Adrenal gland (tissue), 19 donors: ENCODE measurements at places on chromosomes 16 and 17.

- H3K4me1 ChIP-seq = peaks cover 36% of the 10 kb centered on the region
- no peaks in the 10 kb centered on the region for H3K27me3 ChIP-seq
- no peaks in the 10 kb centered on the region for H3K36me3 ChIP-seq
These were observed 711 bp upstream of the CANT1 start for GRCh38 chr17:79010304-79010646.

DNA sequence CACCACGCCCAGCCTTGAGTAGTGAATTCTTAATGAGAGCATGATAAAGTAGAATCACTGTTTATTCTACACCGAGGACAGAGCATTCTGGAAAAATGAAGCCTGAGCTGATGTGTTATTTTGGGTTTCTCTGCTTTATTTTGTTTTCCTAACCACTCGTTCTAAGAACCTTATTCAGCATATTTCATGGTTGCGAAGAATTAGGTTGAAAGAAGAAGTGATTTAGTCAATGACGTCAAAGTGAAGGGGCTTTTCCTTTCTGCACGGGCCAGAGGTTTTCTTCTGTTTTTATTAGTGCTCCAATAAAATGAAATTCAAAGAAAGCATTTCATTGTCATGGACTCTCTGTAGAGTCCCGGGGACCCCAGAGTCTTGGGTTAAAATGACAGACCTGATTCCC is 178.5 kb downstream of the MAF start:
- no peak overlapping the region for H3K4me3 ChIP-seq
- no peak for DNase-seq
- no peaks in the 10 kb centered on the region for H3K27me3 ChIP-seq
- H3K4me1 ChIP-seq = no peaks in the 10 kb centered on the region
- no peaks in the 10 kb centered on the region for H3K36me3 ChIP-seq
- no peak overlapping the region for H3K27ac ChIP-seq

DNA sequence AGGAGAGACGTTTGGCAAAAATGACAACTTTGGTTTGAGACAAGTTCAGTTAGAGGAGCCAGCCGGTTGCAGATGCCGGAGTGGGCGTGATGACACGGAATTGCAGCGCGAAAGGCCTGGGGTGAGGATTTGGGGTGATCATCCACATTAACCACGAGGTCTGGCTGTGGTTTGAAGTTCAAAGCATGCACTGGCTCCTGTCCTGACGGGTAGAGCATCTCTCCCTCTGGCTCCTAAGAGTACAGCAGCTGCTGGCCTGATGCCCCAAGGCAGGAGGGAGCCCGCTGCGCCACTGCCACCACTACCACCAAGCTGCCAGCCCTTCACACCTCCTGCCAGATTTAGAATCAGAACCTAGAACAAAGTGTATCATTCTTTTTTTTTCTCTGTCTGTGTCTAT is 3.7 kb downstream of the RHBDL3 start:
- H3K4me1 ChIP-seq = peaks cover 6% of the 10 kb centered on the region
- no peak overlapping the region for H3K4me3 ChIP-seq
- DNase-seq = peak; percentile 45
- no peaks in the 10 kb centered on the region for H3K36me3 ChIP-seq

- no peaks in the 10 kb centered on the region for H3K36me3 ChIP-seq
- peak; percentile 68 for DNase-seq
- no peaks in the 10 kb centered on the region for H3K27me3 ChIP-seq
- H3K27ac ChIP-seq = peak within 1 kb of the TSS; percentile 89
- peak within 1 kb of the TSS; percentile 63 for H3K4me3 ChIP-seq
These were observed at the start of gene LGALS3BP for GRCh38 chr17:78979780-78980623. Gene LGALS3BP (minus strand): TSS chr17:78979923. CDS start chr17:78977191, 2,732 bp downstream.

DNA sequence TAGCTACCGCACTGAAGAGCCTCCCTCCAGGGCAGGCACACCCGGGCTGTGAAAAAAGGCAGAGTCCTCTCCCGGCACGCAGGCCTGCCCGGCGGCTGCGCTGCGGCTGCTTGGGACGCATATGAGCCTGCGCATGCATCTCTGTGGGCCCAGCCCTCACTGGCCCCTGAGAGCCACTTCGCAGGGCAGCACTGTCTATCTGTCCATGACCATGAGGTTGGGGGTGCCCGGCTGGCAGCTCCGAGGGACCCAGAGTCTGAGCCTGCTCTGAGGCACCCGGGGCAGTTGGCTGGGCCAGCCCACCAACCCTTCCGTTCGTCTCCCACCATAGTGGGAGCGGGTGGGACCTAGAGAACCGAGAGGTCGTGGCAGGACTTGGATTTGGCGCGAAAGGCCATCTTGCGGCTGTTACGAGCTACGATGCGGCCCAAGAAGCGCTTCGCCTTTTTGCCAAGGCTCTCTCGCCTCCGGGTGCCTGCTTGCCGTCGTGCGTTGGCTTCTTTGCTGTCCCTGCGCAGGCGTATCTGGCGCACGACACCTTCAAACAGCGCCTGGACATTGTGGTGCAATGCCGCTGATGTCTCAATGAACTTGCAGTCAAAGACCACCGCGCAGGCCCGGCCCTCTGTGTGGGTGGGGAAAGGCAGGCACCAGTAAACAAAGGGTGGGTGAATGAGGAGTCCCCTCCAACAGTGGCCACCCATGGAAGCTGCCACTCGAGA is 3.2 kb upstream of the CDH16 start:
- H3K4me3 ChIP-seq = no peak overlapping the region
- no peak overlapping the region for H3K27ac ChIP-seq
- DNase-seq = no peak
- peaks cover 23% of the 10 kb centered on the region for H3K4me1 ChIP-seq

- H3K4me1 ChIP-seq = peaks cover 18% of the 10 kb centered on the region
- no peaks in the 10 kb centered on the region for H3K27me3 ChIP-seq
- no peak overlapping the region for H3K4me3 ChIP-seq
- no peaks in the 10 kb centered on the region for H3K36me3 ChIP-seq
- H3K27ac ChIP-seq = no peak overlapping the region
These were observed 234.9 kb upstream of the CIBAR2 start for GRCh38 chr16:85347213-85347591.

GRCh38 chr17:34739386-34739785 is 160.0 kb downstream of the TMEM132E start:
- no peaks in the 10 kb centered on the region for H3K36me3 ChIP-seq
- H3K27ac ChIP-seq = no peak overlapping the region
- DNase-seq = no peak

GRCh38 chr16:80759419-80760162 is 44.8 kb downstream of the CDYL2 start:
- H3K27me3 ChIP-seq = no peaks in the 10 kb centered on the region
- DNase-seq = no peak
- no peak overlapping the region for H3K4me3 ChIP-seq
- no peak overlapping the region for H3K27ac ChIP-seq

DNA sequence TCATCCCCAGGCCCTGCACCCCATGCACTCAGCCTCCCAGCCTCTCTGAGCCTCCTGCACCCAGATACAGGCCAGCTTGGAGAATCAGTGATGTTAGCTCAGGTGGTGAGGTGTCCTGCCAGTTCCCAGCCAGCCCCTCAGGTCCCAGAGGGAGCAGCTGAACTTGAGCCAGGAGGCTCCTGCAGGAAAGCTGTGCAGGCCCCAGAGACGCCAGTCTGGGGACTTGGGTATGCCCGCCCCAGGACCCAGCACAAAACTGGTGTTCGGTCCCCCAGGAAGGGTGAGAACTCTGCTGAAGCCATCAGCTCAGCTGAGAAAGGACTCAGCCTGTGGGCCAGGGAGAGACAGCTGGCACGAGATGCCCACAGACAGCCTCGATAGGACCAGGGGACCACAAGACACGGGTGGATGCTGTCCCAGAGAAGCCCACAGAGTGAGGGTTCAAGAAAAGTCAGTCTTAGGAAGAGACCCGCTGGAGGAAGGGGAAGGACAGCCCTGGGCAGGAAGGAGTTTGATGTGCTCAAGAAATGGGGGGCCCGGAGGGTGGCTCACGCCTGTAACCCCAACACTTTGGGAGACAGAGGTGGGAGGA is 11.0 kb downstream of the ENDOV start:
- H3K4me3 ChIP-seq = no peak overlapping the region
- no peak overlapping the region for H3K27ac ChIP-seq
- no peak for DNase-seq
- no peaks in the 10 kb centered on the region for H3K36me3 ChIP-seq
- peaks cover 4% of the 10 kb centered on the region for H3K4me1 ChIP-seq
- H3K27me3 ChIP-seq = no peaks in the 10 kb centered on the region

- H3K27me3 ChIP-seq = no peaks in the 10 kb centered on the region
- peaks cover 12% of the 10 kb centered on the region for H3K4me1 ChIP-seq
- no peak overlapping the region for H3K27ac ChIP-seq
- H3K4me3 ChIP-seq = peak overlapping the region; percentile 23
- no peak for DNase-seq
- H3K36me3 ChIP-seq = no peaks in the 10 kb centered on the region
These were observed 890 bp upstream of the CLDN7 start for GRCh38 chr17:7262935-7263800.

DNA sequence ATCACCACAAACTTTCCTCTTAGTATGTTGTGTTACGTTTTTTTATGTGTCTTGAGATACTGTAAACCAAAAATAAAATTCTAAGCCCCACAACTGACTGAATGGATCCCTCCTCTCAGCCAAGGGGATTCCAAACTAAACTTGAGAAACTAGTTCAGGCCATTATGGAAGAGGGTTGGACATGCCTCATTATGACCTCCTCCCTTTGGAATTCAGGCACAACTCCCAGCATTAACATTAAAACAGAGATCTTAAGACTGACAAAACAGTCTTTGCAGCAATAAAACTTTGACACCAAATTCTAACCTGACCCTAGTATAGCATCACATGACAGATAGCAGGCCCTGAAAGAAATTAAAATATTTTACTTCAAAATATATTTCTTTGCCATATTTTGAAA is 51.1 kb upstream of the SLC47A1 start:
- no peak for DNase-seq
- H3K27me3 ChIP-seq = no peaks in the 10 kb centered on the region
- H3K36me3 ChIP-seq = no peaks in the 10 kb centered on the region
- peaks cover 6% of the 10 kb centered on the region for H3K4me1 ChIP-seq

DNA sequence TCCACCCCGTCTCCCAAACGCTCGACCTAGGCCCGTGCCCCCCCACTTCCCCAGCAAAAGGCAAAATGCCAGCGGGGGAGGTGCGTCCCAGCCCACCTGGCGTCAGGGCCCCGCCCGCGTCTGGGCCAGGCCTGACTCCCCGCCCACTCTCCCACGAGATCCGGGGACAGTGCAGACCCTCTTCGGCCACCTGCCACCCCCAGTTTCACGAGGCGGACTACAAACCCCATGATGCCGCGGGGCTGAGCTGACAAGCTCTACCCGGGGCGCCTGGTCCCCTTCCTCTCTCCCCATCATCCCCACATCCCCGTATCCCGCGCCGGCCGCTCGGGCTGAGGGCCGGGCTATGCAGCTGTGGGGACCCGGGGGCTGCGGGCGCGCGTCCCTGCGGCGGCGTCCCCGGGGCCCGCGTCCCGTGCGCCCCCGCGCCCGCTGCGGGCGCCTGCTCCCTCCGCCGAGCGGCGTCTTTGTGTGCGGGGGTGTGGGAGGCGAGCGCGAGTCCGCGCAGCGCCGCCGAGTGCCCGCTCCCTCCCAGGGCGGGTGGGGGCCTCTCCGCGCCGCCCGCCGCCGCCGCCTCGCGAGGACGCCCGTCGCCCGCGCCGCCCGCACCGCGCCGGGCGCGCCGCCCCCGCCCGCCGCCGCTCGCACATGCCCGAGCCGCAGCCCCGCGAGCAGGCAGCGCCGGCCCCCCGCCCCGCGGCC is at the start of gene ANKRD13B:
TSS of gene ANKRD13B (plus strand) at position 283 of the 702 bp plus-strand sequence. CDS start 490 bp downstream, outside the sequence.
- peak within 1 kb of the TSS; percentile 48 for H3K27ac ChIP-seq
- H3K36me3 ChIP-seq = no peaks in the 10 kb centered on the region
- no peaks in the 10 kb centered on the region for H3K27me3 ChIP-seq
- H3K4me3 ChIP-seq = peak within 1 kb of the TSS; percentile 34

GRCh38 chr17:72465191-72466024 is 344.6 kb downstream of the SOX9 start:
- no peak overlapping the region for H3K27ac ChIP-seq
- DNase-seq = no peak
- no peaks in the 10 kb centered on the region for H3K27me3 ChIP-seq
- H3K4me3 ChIP-seq = no peak overlapping the region
- no peaks in the 10 kb centered on the region for H3K36me3 ChIP-seq
- H3K4me1 ChIP-seq = no peaks in the 10 kb centered on the region

DNA sequence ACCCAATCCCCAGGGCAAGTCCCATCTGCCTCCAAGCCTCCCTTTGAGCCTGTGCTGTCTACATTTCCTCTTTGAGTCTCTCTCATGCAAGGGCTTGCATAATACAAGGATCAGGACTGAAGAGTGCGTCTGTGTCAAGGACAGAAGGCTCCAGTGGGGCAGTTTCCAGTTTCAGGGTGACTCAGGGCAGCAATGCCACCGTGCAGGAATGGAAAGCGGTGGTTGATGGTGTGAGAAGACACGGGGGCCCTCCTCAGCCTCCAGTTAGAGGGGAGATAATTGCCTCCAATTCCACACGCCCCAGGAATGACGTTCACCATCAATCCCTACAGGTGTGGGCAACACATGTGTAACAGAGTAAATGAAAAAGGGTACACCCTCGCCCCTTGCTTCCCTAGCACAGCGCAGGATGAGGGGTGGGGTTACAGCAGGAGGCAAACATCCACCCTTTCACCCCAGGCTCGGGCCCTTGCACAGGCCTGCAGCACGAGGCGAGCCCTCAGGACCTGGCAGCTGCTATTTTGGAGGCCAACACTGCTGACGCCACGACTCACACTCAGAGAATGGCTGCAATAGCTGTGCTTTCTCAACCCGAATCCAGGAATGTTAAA is 24.8 kb upstream of the SLC25A19 start:
- peak overlapping the region; percentile 82 for H3K27ac ChIP-seq
- H3K4me1 ChIP-seq = peaks cover 24% of the 10 kb centered on the region
- no peaks in the 10 kb centered on the region for H3K36me3 ChIP-seq

DNA sequence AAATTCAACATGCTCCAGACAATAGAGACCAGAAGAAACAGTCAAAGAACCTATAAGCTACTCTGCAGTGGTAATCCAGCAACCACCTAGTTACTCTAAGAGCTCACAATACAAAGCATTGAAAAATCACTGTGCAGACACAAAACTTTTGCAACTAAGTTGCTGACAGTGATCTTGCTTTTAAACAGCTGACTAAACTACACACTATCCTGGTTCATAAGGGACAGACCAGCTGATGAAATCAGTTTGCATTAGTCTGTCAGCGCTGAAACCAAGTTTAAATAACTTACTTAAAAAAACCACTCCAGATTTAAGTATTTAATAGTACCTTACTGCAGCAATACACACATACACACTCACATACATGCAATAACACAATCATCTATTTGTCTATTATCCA is 4.6 kb downstream of the VEZF1 start:
- no peak for DNase-seq
- no peak overlapping the region for H3K4me3 ChIP-seq
- H3K27ac ChIP-seq = no peak overlapping the region
- peaks cover 27% of the 10 kb centered on the region for H3K4me1 ChIP-seq
- peaks cover 31% of the 10 kb centered on the region for H3K36me3 ChIP-seq
